ENCODE measurements at places on chromosomes 5 and 9. TPM values are rescaled to one million over a fixed set of nuclear protein-coding genes. Genes with fewer than 3 reads are reported as not detected.
A peak's percentile ranks its signal among the peaks of the same experiment; 100 is the strongest.

GRCh38 chr9:137405677-137406081 lies 17.3 kb downstream of the EXD3 start:
- DNase-seq = no peak

DNA sequence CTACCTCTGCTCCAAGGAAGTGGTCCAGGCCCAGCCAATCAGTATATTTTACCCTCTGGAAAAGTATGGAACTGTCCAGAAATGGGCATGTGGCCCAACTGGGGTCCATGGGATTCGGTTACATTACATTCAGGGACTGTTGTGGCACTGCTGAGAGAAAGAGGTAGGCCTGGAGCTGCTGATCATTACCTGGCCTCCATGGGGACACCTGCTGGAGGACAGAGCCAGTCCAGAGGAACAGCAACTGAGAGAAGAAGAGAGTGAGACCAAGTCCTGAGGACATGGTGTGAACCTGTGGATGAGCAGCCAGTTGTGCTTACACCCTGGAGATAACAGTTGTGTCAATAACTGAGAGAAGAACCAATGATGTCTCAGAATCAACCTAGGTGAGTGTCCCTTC lies 48.2 kb downstream of the HMHB1 start:
- no peak for DNase-seq

DNA sequence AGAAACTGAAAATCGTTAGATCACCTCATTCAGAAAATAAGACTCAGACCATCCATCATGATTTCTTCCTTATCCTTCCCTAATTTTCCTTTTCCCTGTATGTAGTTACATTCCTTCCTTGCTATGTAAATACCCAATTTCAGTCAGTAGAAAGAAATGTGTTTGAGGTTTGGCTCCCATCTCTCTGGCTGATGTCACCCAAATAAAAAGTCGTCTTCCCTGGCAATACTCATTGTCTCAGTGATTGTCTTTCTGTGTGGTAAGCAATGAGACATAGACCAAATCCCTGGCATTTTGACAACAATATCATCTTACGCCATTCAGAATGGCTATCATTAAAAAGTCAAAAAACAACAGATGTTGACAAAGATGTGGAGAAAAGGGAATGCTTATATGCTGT lies 303.9 kb upstream of the EDIL3 start:
- no peak for DNase-seq

Gene PPIC
- 28.8 TPM for total RNA-seq

DNA sequence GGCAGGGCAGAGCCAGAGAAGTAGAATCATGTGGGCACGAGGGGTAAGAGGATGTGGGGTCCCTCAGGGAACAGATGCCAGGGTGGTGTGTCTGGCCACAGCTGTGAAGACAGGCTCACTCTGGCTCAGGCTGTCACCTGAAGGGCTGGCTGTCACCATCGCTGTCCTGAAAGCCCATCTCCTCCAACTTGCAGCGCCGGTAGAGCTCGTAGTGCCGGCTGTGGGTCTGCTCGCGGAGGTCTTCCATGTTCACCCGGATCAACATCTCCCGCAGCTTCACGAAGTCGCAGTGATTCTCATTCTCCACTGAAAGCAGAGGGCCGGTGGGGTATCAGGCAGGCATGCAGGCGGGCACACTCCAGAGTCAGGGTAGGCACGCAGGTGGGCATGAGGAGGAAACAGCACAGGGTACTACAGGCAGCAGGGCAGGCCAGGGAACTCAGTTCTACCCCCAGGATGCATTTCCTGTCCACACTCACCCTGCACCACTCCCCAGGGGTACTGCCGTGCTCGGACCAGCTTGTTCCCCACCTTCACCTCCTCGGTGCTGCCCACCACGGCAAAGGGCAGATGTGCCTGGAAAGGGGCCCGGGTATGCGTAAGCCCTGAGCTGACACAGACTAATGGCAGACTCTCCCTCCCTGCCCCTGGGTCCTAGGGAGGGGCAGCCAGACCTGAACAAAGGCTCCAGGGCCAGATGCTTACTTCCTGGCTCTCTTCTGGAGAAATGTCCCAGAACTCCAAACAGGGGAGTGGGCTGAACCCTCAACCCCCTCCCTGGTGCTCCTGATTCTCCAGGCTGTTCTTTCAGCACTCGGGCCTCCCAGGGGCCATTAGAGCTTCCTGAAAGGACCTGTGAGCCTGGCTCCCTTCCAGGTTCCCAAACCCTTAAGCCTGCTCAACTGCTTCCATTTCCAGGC lies 14.4 kb downstream of the CCNI2 start:
- no peak for DNase-seq

Gene SLC6A19
- total RNA-seq = 179 TPM

GRCh38 chr5:81402192-81402930 lies 8.4 kb upstream of the ACOT12 start:
- peak; percentile 56 for DNase-seq

Gene PCDHB9
- 2.1 TPM for total RNA-seq

All from mucosa of gallbladder (tissue), 1 donor.